ENCODE measurements at places on chromosomes 5 and 9. TPM values are rescaled to one million over a fixed set of nuclear protein-coding genes. Genes with fewer than 3 reads are reported as not detected.

PCDHGB3 gene
- 4.8 TPM for total RNA-seq

GRCh38 chr9:24816006-24816405, 270.3 kb upstream of the IZUMO3 start:
- DNase-seq: no peak

- DNase-seq: no peak
Observed at GRCh38 chr9:133999851-134000265, 7.7 kb upstream of the VAV2 start.

FAM153A gene
- not detected for total RNA-seq

DNA sequence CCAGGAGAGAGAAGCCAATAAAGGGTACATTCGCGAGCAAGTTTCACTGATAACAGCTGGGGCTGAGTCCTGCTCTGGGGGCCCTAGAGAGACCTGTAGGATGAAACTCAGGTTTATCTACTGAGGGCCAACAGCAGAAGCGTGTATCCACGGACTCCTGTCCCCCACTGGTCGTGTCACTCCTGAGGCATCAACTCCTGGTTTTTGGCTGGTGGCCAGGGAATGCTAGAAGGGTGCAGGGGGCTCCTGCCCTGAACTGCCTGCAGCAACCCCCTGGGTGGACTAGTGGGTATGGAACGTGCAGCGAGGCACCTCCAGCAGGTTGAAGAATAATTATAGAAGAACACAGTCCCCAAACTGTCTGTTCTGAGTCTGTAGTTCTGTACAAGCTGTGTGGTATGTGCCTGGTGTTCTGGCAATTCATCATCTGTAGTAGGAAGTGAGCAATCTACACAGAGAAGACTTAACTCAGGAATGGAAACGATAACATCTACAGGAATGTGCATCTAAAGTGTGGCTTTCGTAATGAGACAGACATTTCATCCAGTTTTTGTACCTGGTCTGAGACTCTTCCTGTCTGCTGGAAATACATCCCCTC, 64.5 kb upstream of the GNA14 start:
- no peak for DNase-seq

MARCOL gene
- total RNA-seq: not detected

DNA sequence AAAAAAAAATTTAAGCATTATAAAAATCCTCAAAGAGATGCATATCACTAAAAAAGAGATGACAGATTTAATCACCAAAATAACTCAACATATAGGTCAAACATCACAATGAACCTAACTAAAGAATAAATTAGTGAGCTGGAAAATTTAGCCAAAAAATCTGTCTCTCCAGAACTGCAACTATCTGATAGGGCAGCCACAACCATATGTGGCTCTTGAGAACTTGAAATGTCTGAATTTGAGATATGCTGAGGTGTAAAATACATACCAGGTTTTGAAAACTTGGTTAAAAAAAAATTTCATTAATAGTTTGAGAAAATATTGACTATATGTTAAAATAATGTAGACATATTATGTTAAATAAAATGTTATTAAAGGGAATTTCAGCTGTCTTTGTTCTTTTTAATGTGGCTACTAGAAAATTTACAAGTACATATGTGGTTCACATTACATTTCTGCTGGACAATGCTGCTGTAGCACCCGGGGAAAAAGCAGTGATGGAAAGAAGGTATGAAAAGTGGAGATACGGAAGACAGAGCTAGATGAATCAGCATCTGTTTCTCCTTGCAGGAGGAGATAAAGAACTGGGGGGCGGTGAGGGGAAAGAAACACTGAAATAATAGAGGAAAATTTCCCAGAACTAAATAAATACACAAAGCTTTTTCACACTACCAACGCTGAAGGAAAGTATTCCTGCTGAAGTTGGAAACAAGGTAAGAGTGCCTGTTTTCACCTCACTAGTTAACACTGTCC, 66.1 kb downstream of the DCP2 start:
- no peak for DNase-seq

SV2C gene
- total RNA-seq: 0.12 TPM

SHOC1 gene
- total RNA-seq: not detected

DNA sequence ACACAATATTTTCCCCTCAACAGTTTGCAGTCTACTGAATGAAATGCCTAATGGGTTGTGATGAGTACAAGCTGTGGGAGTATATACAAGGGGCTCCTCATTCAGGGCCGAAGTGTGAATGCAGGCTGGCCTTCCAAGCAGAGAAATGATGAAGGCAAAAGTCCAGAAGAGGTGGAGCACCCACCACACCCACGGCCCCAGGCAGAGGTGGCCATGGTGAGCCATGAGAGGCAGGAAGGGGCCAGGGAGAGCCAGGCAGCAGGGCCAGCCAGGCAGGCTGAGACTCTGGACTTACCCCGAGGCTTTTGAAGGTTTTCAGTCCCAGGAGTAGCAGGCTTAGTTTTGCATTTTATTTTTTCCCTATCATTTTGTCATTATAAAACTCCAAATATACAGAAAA, 218.1 kb downstream of the AUH start:
- DNase-seq: no peak

PCSK1 gene
- 2.7 TPM for total RNA-seq

DNA sequence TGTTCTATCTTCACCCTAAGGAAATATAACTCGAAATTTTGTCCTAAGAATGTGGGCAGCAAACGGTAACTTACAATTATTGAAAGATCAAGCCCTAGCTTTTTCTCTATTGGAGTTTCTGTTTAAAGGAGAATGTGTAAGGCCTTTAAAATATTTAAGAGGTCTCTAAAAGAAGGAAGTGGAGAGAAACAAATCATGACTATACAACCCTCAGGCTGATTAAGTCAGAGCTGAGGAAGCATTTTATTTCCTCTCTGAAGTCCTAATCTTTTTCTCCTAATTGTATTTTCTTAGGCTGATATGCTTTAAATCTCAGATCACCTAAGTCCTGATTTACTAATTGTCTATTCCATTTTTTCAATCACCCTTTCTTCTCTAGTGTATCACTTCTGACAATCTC, 1708.8 kb upstream of the C9orf72 start:
- no peak for DNase-seq

- DNase-seq: no peak
Observed at GRCh38 chr5:14915291-14915952, 43.8 kb upstream of the ANKH start.

All from GM23338 (cell line).